ENCODE measurements at places on chromosomes 2 and 18.

- peak; percentile 62 for DNase-seq
Measured at GRCh38 chr2:239934571-239935171, 90.5 kb downstream of the NDUFA10 start.

DNA sequence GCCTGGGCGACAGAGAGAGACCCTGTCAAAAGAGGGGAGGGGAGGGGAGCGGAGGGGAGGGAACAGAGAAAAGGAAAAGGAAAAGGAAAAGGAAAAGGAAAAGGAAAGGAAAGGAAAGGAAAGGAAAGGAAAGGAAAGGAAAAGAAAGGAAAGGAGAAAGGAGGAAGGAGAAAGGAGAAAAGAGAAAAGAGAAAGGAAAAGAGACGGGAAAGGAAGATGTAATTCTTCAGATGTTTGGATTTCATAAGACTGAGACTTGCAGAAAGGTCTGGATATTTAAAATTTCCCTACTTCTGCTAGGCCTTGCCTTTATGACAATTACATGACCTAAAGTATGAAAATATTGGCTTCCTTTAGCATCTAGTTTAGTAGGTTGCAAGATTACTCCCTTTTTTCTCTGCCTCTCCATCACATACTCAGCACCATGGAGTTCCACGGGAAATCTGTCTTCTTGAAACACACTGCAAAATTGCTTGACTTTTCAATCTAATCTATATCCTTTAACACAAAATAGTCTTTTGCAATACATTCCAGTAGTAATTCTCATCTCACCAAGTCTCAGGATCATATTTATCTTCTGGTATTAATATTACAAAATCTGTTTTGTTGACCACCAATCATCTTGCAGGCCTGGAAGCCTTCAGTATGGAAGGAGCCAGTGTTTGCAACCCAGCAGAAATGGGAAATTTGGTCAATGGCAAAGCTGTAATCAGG is 383.5 kb downstream of the ZEB2 start:
- no peak for DNase-seq

DNA sequence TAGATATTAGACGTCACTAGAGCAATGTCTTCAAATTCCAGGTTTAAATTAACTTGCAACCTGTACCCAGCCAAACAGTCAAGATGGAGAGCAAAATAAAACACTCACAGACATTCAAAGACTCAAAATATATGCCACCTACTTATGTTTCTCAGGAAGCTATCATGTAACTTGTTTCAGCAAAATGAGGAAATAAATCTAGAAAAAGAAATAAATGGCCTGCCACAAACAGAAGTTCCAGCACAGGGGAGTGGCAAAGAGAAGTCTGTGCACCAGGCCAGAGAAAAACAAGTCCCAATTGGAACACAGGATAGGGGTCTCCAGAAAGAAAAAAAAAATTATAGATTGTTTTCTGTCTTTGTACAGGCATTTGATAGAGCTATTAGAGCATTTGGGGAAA is 96.7 kb downstream of the LRP2 start:
- DNase-seq, result no peak

DNA sequence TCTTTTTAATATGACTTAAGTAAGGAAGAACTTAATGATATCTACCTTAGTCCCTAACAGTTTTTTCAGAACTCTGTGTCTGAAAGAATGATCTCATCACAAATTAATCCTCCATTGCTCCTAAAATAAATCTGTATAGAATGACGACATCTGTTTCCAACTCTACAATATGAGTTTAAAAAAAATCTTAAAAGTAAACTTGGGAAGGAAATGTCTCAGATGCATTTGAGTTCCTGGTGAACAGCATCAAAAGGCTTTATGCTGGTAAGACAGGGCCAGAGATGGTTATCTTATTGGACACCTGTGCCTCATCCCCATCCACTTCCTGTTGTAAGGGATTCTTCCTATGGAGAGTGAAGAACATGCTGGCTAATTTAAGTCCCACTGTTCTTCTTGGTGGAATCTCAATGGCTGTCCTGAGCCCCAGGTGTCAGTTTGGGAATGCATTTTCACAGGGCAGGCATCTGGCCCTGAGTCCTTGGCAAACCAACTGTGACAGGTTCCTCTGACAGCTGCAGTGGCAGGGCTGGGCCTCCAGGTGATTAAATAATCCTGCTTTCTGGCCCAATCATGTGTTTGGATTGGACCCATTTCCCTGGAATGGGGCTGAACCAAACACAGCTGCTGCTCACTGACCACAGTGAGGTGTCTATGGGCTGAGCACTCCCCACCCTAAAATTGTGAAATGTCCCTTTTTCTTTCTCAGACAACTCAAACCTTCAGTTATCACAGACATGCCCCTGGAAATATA is 12.9 kb upstream of the NCKAP5 start:
- no peak for DNase-seq

- no peak for DNase-seq
Measured at GRCh38 chr18:2325308-2325849, 245.9 kb downstream of the METTL4 start.

DNA sequence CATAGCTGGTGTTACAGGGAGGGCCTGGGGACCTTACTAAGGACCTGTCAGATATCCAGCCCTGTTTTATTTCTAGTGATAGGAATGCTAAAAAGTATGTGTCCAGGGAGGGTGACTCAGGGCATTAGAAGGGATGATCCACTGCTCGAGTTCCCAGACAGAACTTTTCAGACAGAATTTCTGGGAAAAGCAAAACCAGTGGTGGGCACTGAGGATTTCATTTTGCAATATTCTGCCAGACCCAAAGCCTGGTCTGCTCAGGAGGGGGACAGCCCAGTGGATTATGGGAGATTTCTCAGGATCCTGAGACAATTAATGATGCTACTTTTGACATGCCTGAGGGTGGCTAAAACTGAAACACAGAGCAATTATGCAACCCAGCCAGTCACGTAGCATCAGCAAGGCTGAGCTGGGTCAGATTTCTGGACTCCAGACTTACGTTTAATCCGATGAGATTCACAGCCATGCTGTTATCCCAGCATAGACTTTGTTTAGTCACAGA is 4.7 kb upstream of the KCNE4 start:
- DNase-seq, result no peak

GRCh38 chr2:10190255-10190654 is 67.7 kb downstream of the RRM2 start:
- DNase-seq, result no peak

All from stimulated activated CD4-positive, alpha-beta T cell treated with anti-CD3 and anti-CD28 coated beads, Interleukin-2, amount 100 ng/mL, for 24 hours (primary cell).